ENCODE measurements at places on chromosomes 11 and 22.

GRCh38 chr11:112670806-112671570 lies 290.2 kb upstream of the NCAM1 start:
- no peak for DNase-seq

DNA sequence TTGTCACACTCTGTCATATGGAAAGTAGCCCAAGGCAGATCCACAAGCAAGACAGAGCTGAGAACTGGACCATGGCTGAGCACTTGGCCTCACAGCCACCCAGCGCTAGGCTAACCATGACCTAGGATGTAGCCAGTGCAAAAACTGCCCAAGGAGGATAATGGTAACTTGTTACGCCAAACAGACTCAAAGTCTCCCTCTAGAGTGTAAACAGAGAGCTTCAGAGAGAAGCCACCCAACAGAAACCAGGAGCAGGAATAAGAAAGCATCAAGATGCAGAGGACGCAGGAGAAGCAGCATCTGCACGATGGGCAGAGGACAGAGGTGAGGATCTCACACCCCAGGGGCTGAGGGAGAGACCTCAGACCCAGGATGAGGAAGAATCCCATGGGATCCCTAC lies 97.9 kb downstream of the RCN1 start:
- DNase-seq: no peak

- DNase-seq: no peak
Measured at GRCh38 chr11:130908770-130909625, 7.3 kb downstream of the SNX19 start.

DNA sequence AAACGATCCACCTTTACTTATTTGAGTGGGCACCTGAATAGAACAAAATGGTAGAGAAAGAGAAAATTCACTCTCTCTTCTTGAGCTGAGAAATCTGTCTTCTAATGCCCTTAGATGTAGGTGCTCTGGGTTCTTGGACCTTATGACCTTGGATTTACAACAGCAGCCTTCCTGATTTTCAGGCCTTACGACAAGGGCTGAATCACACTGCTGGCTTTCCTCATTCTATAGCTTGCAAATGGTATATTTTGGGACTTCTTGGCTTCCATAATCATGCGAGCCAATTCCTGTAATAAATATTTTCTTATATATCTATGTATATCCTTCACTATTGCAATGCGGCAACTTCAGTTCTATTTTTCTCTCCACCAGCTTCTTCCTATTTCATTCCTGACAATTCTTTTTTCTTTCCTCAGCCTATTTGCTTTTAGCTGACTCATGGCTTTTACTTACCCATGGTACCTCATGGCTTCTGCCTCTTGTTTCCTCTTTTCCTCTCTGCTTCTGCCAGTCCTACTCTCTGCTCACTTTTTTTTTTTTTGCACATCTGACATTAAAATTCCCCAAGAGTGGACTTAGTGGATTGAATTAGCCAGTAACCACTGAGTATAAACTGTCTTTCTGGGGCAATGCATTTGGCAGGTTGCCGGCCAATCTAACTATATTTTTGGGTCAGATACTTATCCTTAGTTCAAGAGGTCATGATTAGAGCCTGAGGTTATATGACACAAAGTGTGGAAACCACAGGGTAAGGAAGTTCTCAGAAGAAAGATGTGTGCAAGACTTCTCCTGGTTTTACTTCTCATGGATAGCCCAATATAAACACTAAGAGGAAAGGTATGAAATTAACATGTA lies 359.5 kb downstream of the TMEM135 start:
- no peak for DNase-seq

GRCh38 chr22:33684087-33684486 lies 236.2 kb downstream of the LARGE1 start:
- no peak for DNase-seq
